ENCODE measurements at places on chromosomes 16 and 17. TPM values are rescaled to one million over a fixed set of nuclear protein-coding genes. Genes with fewer than 3 reads are reported as not detected.

Gene CLDN9
- total RNA-seq: 0.05 TPM

- no peak for DNase-seq
Measured at GRCh38 chr17:56121191-56122051, 31.9 kb upstream of the ANKFN1 start.

Gene CPNE7
- 0.47 TPM for total RNA-seq

- DNase-seq: no peak
Measured at GRCh38 chr16:53768167-53768566, 64.2 kb downstream of the FTO start.

DNA sequence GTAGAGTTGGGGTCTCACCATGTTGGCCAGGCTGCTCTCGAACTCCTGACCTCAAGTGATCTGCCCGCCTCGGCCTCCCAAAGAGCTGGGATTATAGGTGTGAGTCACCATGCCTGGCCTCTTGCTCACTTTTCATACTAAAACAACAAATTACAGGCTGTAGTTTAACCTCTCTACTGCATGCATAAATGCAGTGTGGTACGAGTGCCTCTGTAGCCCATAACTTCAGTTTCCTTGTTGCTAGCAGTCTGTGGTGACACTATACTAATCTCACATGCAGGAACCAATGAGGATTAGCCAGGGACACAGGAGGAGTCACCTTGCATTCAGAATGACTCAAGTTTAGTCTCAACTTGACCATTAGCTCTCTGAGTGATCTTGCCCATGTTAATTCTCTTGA, 20.1 kb downstream of the HMOX2 start:
- no peak for DNase-seq

GRCh38 chr16:75750528-75750927, 24.2 kb upstream of the CPHXL start:
- DNase-seq: no peak

DNA sequence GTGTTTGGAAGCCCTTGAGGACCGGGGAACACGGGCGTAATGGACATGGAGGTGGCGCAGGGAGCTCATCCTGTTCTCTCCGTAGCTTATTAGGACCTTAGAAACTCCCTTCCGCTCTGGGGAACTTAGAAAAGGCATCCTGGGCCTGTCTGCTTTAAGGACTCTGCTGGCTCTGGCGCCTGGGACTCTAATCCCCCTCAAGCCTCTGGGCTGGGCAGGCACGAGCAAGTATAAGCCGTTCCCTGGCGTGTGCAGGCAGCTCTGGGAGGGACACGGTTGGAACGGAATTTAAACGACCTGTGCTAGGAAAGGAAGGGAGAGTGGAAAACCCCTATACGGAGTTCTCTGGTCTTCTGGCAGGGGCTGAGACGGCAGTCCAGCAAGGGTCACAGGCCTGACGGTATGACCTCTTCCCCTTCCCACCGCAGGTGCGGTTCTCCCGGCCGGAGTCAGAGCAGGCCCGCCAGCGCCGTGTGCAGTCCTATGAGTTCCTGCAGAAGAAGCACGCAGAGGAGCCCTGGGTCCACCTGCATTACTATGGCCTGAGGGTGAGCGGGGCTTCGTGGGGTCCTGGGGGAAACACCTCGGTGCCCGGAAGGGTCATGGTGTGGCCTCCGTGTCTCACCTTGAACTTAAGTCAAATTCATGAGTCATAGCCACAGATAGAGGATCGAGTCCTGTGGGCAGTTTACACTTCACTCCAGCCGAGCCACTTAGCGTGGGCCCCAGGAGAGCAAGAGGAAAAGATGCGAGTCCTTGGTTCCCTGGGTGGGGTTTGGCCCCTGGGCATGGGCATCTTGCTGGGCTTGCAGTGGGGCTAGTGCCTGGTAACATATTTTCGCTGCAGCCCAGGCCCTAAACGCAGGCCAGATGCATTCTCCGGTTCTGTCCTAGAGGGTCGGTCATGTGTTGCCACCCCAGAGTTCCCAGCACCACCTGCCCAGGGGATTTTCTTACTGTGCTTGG, 17.7 kb downstream of the POLR3E start:
- DNase-seq: no peak

DNA sequence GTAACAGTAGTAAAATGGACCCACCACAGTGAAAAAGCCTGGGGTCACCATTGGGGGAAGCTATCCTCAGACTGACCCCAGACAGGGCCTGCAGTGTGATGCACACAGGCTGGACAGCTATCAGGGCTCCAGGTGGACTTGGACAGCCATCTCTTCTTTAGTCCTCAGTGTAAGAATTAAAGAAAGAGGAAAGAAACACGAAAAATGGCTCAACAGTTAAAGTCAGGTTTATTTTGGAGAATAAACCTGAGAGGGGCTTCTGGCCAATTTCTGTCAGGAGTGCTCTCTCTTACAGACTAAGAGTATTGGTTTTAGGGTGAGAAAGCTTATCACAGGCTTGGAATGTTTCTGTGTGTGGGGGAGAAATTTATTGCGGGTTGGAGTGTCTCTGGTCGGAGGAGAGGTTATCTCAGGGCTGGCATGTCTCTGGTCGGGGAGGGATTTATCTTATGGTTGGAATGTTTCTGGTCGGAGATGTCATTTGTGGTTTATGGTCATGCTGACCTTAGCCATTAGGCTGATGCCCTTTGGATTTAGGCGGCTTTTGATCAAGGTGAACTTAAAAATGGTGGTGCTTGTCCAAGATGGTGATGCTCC, 10.8 kb upstream of the B4GALNT2 start:
- no peak for DNase-seq

Gene CCL4
- total RNA-seq: 4.6 TPM

Gene CLDN7
- total RNA-seq: 20.2 TPM

- DNase-seq: no peak
Measured at GRCh38 chr17:218432-219110, 37.1 kb upstream of the DOC2B start.

Gene ZSCAN10
- not detected for total RNA-seq

DNA sequence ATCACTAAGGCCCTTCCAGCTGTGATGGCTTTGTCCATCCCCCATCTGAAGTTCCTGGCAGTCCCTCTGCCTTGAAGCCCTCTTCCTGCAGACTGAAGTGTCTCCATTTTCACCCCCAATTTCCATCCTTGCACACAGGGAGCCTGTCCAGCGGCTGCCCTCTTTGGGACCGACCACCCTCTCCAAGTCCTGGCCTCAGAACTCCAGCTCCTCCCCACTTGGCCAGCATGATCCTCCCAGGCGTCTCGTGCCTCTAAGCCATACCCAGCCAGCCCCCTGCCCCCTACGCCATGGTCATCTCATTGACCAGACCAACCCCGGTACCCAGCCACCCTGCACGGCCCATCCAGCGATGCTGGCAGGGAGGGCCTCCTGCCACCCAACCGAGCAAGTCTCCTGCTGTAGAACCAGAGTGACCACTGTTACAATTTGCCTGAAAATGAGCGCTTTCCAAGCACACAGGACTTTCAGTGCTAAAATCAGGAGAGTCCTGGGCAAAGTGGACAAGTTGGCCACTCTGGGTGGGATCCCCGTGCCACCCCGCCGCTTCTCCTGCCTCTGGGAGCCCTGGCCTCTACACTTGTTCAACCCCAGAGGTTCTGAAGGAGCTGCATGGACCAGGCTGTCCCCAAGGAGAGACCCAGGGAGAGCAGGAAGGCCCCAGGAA, 362.0 kb downstream of the SEC14L1 start:
- DNase-seq: no peak

DNA sequence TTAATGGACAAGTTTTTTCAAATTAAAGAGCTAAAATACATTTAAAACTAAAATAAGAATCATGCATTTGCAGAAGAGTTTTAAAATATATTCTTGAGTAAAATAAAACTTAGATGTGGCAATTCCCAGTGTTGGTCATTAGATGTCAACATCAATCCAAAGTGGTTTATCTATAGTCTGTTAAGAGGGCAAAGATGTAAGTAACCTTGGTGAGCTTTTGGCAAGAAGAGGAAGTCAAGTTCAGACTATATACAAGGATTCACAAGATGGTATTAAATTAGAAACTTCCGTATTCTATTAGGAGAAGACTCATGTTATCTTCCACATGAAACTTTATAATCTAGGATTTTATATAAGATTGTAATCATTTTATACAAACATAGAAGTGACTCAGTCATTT, 73.1 kb downstream of the CEP95 start:
- DNase-seq: no peak

DNA sequence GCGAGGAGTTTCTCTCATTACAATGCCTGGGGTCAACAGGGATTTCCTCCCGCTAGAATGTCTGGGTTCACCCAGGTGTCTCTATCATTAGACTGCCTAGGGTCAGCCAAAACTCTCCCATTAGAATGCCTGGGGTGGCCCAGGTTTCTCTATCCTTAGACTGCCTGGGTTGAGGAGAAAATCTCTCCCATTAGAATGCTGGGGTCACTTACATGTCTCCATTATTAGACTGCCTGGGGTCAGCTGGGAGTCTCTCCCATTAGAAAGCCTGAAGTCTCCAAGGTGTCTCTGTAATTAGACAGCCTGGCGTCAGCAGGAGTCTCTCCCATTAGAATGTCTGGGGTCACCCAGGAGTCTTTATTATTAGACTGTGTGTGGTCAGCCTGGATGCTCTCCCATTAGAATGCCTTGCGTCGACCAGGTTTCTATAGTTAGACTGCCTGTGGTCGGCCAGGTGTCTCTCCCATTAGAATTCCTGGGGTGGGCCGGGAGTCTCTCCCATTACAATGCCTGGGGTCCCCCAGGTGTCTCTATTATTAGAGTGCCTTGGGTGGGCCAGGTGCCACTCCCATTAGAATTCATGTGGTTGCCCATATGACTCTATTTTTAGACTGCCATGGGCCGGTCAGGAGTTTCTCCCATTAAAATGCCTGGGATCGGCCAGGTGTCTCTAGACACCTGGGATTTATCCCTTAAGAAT, 2272.1 kb downstream of the TP53TG3F start:
- peak; percentile 1 for DNase-seq

Data from liver (tissue), 10 donors.